GDM1 (cell line): ENCODE measurements at places on chromosomes 13 and 19.

- DNase-seq = no peak
These were observed 1.9 kb downstream of the C19orf81 start for GRCh38 chr19:50651174-50651573.

DNA sequence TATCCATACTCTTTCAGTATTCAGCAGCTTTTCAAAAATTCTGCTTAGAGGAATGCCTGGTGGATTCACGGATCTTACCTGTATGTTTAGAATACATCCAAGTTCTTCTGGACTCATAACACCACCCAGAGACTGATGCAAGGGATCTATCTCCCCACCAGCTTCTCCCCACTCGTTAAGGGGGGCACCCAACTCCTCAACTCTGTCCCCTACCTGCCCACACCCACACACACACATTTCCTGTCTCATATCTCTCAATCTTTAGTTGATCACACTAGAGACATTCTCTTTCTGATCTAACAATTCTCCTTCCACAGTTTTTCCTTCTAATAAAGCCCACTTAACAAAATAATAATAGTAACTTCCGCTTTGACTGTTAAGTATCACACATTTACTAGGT is 110.1 kb downstream of the DLEU7 start:
- no peak for DNase-seq

DNA sequence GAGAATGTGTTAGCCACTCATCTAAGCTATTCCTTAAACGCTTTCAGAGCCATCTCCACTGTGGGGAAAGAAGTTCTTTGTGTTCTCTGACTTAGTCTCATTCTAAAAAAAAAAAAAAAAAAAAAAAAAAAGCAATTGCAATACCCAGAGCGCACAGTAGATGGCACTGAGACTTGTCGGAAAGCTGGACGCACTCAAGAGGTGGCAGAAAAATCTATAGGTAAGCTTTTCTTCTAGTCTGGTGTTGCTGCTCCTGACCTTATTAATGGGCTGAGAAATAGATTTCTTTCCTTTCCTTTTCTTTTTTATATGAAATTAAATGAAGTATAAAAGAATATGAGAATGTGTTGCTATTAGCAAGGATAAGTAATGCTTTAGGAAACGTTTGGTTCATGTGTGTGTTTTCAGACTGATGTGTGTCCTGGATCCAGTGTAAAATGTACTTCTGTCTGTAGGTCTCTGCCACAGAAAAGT is 4.7 kb upstream of the GJB2 start:
- no peak for DNase-seq

- DNase-seq = no peak
These were observed 86.6 kb downstream of the ZNF737 start for GRCh38 chr19:20478936-20479335.

DNA sequence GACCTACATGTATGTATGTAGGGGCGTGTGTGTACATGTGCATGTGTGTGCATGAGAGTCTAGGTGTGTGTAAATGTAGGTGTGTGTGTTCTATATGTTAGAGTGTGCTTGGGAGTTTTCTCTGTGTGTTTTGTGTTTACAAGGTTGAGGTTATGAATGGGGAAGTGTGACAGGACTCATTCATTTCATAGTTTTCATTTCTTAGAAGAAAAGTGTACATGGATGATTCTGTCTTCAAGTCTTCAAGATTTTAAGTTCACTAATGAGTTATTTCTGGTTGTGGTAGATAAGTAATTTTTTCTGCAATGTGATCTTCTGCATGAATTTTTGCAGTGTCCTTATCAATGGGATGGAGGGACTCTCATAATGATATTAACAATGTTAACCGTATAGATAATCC is 118.2 kb upstream of the SLC10A2 start:
- no peak for DNase-seq

- DNase-seq = no peak
These were observed 213.1 kb downstream of the OXGR1 start for GRCh38 chr13:96781141-96781540.

DNA sequence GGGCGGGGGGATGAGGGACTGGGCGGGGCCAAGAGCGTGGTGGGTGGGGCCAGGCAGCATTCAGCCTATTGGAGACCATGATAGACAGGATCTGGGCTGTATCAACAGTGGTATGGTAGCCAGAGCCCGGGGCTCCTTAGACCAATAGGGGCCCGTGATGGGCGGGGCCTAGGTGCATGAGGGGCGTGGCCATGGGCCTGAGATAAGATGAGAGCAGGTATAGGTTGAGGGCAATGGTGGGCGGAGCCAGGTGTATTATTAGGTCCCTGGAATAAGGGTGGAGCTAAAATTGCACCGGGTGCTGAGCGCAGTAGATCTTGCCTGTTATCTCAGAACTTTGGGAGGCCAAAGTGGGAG is 5.3 kb downstream of the ABCA7 start:
- DNase-seq = peak; percentile 17
